Activated T-helper 17 cell treated with anti-CD3 and anti-CD28 coated beads, Interleukin-2, amount 50 U/mL, for 72 hours (primary cell): ENCODE measurements at places on chromosomes 4 and X.

GRCh38 chr4:15756361-15756861 lies 21.7 kb upstream of the CD38 start:
- peaks cover 37% of the 10 kb centered on the region for H3K4me1 ChIP-seq
- peak overlapping the region; percentile 65 for H3K4me3 ChIP-seq
- H3K27me3 ChIP-seq, result no peaks in the 10 kb centered on the region
- peak overlapping the region; percentile 65 for H3K27ac ChIP-seq

DNA sequence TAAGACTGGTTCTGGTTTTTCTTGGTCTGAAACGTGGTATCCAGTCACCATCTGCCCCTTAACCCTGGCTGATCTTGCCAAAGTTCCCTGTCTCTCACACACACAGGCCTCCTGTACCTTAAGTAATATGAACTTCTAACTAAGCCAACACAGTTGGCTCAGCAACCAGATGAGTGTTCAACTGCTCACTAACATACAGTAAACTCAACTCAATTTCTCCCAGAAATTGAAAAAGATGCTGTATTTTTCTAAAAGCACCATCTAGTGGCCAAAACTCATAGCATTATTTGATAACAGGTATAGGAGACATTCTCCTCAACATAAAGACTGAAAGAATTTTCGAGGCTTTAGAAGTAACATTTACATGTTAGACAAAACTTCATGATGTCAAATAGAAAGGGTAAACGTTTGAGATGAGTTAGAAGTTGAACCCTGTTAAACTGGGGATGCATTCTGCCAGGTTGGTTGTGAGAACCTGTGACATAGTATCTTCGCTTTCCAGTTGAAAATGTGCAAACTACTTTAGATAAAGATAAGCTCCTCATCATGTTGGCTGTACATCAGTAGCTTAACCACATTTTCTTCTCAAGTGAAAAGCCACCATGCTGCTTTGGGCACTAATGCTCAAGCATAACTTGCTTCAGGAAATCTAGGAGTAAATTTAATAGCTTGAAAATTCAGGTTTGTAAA lies 31.2 kb downstream of the CCNI start:
- H3K36me3 ChIP-seq, result peaks cover 54% of the 10 kb centered on the region
- peak; percentile 53 for ATAC-seq
- H3K27me3 ChIP-seq, result no peaks in the 10 kb centered on the region
- no peak overlapping the region for H3K27ac ChIP-seq
- no peak overlapping the region for H3K4me3 ChIP-seq

DNA sequence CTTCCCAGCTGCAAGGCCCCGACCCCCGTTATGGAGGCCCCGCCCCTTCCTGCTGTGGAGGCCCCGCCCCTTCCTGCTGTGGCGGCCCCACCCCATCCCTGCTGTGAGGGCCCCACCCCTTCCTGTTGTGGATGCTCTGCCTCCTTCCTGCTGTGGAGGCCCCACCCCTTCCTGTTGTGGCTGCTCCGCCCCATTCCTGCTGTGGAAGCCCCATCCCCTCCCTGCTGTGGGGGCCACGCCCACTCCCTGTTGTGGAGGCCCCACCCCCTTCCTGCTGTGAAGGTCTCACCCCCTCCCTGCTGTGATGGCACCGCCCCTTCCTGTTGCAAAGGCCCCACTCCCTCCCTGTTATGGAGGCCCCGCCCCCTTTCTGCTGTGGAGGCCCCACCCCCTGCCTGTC lies 104.9 kb upstream of the PSAPL1 start:
- peak; percentile 55 for ATAC-seq
- H3K4me3 ChIP-seq, result no peak overlapping the region
- no peaks in the 10 kb centered on the region for H3K36me3 ChIP-seq
- H3K27ac ChIP-seq, result no peak overlapping the region

GRCh38 chr4:80195441-80196140 lies 1.7 kb upstream of the PRDM8 start:
- peak; percentile 23 for ATAC-seq
- H3K27me3 ChIP-seq, result peaks cover 3% of the 10 kb centered on the region
- H3K4me1 ChIP-seq, result peaks cover 20% of the 10 kb centered on the region
- H3K27ac ChIP-seq, result no peak overlapping the region
- H3K4me3 ChIP-seq, result peak overlapping the region; percentile 91
- H3K36me3 ChIP-seq, result peaks cover 21% of the 10 kb centered on the region

DNA sequence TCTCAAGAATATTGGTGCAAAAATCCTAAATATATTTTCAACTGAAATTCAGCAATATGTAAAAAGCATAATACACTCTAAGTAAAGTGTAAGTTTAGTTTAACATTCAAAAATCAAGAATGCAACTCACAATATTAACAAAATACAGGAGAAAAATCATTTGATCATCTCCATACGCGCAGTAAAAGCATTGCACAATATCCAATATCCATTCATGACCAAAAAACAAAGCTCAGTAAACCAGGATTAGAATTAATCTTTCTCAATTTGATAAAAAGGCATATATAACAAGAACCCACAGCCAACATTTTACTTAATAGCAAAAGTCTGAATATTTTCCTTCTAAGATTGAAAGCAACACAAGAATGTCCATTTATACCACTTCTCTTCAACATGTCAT lies 48.3 kb upstream of the C4orf54 start:
- H3K36me3 ChIP-seq, result no peaks in the 10 kb centered on the region
- no peak overlapping the region for H3K27ac ChIP-seq
- ATAC-seq, result no peak
- H3K4me3 ChIP-seq, result no peak overlapping the region

GRCh38 chr4:120658772-120659171 lies 263.8 kb downstream of the PRDM5 start:
- no peak for ATAC-seq
- no peaks in the 10 kb centered on the region for H3K36me3 ChIP-seq
- no peak overlapping the region for H3K4me3 ChIP-seq
- no peaks in the 10 kb centered on the region for H3K4me1 ChIP-seq
- H3K27me3 ChIP-seq, result peaks cover 8% of the 10 kb centered on the region

GRCh38 chr4:2846172-2846571 lies 2.5 kb downstream of the ADD1 start:
- H3K36me3 ChIP-seq, result peaks cover 29% of the 10 kb centered on the region
- ATAC-seq, result peak; percentile 38
- H3K4me3 ChIP-seq, result peak overlapping the region; percentile 95
- peak overlapping the region; percentile 94 for H3K27ac ChIP-seq

DNA sequence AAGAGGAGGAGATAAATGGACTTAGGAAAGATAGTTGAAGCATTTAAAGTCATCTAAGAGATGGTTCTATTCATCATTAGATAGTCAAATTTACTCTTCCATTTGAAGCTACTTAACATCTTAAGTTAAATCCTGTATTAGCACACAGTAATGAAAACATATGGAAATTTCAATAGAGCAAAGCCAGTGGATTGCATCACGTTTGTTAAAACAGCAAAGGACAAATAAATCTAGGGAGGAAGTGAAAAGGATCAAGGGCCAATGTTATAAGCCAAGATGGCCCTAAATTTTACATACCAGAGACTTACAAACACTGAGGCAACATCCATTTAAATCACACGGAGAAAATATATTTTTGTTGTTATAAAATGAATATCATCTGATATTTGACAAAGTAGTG lies 602.8 kb downstream of the INPP4B start:
- peak overlapping the region; percentile 31 for H3K27ac ChIP-seq
- peaks cover 67% of the 10 kb centered on the region for H3K36me3 ChIP-seq
- no peak overlapping the region for H3K4me3 ChIP-seq
- no peaks in the 10 kb centered on the region for H3K27me3 ChIP-seq
- peaks cover 48% of the 10 kb centered on the region for H3K4me1 ChIP-seq

- H3K27ac ChIP-seq, result peak overlapping the region; percentile 92
- H3K27me3 ChIP-seq, result no peaks in the 10 kb centered on the region
- H3K4me1 ChIP-seq, result peaks cover 10% of the 10 kb centered on the region
- peak overlapping the region; percentile 94 for H3K4me3 ChIP-seq
These were observed 1.7 kb downstream of the DOCK11 start for GRCh38 chrX:118497180-118497818.

DNA sequence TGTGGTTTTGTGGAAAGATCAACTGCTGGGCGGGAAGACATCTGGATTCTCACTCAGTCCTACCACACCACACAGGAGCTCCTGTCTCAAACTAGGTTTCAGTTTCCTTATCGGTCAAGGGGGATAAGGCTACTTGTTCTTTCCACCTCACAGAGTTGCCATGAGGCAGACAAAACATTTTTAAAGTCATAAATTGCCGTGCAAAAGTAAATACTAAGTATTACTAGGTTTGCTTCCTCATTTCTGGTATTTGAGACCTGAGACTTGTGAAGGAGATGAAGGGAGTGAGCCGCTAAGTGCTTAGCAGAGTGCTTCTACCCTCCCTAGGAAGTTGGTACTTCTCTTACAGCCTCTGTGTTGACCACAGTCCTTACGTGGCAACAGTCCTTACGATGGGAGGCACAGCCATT lies 1.5 kb downstream of the LAP3 start:
- peak overlapping the region; percentile 93 for H3K27ac ChIP-seq
- no peaks in the 10 kb centered on the region for H3K27me3 ChIP-seq
- peak overlapping the region; percentile 94 for H3K4me3 ChIP-seq

GRCh38 chr4:13559413-13559812 lies 15.1 kb upstream of the NKX3-2 start:
- H3K4me1 ChIP-seq, result no peaks in the 10 kb centered on the region
- H3K27me3 ChIP-seq, result peaks cover 10% of the 10 kb centered on the region
- no peak for ATAC-seq
- no peak overlapping the region for H3K27ac ChIP-seq

GRCh38 chrX:77426811-77427210 lies 20.4 kb upstream of the FGF16 start:
- H3K27me3 ChIP-seq, result no peaks in the 10 kb centered on the region
- ATAC-seq, result no peak
- no peak overlapping the region for H3K27ac ChIP-seq
- H3K4me1 ChIP-seq, result no peaks in the 10 kb centered on the region
- no peak overlapping the region for H3K4me3 ChIP-seq
- H3K36me3 ChIP-seq, result no peaks in the 10 kb centered on the region

- peaks cover 93% of the 10 kb centered on the region for H3K4me1 ChIP-seq
- H3K36me3 ChIP-seq, result peaks cover 100% of the 10 kb centered on the region
- no peaks in the 10 kb centered on the region for H3K27me3 ChIP-seq
- H3K4me3 ChIP-seq, result peak overlapping the region; percentile 93
- no peak for ATAC-seq
These were observed 12.2 kb downstream of the WDR1 start for GRCh38 chr4:10104211-10104990.

GRCh38 chrX:52933976-52934703 lies 24.2 kb downstream of the FAM156A start:
- H3K27ac ChIP-seq, result peak overlapping the region; percentile 98
- no peaks in the 10 kb centered on the region for H3K27me3 ChIP-seq
- ATAC-seq, result no peak
- H3K4me1 ChIP-seq, result peaks cover 4% of the 10 kb centered on the region
- peak overlapping the region; percentile 89 for H3K4me3 ChIP-seq

DNA sequence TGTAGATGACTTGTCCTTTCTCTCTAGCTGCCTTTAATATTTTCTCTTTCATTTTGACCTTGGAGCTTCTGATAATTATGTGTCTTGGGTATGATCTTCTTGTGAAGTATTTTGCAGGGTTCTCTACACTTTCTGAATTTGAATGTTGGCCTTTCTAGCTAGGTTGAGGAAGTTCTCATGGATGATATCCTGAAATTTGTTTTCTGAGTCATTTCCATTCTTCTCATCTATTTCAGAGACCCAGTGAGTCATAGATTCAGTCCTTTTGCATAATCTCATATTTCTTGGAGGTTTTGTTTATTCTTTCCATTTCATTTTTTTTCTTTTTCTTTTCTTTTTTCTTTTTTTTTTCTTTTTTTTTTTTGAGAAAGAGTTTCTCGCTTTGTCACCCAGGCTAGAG lies 585.7 kb upstream of the PABPC4L start:
- no peaks in the 10 kb centered on the region for H3K36me3 ChIP-seq
- ATAC-seq, result no peak
- no peak overlapping the region for H3K4me3 ChIP-seq
- H3K27me3 ChIP-seq, result no peaks in the 10 kb centered on the region
- no peaks in the 10 kb centered on the region for H3K4me1 ChIP-seq

GRCh38 chrX:24877854-24878650 lies 137.7 kb downstream of the ARX start:
- no peak overlapping the region for H3K4me3 ChIP-seq
- no peak for ATAC-seq
- peaks cover 7% of the 10 kb centered on the region for H3K36me3 ChIP-seq
- no peaks in the 10 kb centered on the region for H3K4me1 ChIP-seq
- no peaks in the 10 kb centered on the region for H3K27me3 ChIP-seq

- no peak for ATAC-seq
- H3K4me3 ChIP-seq, result no peak overlapping the region
- no peaks in the 10 kb centered on the region for H3K27me3 ChIP-seq
These were observed 66.1 kb upstream of the KLHL13 start for GRCh38 chrX:118182681-118183080.

DNA sequence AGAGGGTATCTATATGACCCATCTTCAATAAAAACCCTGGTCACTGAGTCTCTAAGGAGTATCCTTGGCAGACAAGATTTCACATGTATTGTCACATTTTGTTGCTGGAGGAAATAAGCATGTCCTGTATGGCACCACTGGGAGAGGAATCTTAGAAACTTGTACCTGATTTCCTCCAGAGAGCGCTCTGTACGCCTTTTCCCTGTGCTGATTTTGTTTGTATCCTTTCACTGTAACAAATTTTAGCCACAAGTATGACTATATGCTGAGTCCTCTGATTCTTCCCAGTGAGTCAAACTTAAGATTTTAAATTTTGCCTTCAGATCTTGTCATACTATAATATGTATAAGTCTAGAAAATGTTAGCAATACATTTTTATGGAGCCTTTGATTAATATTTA lies 102.8 kb downstream of the ITIH6 start:
- H3K4me3 ChIP-seq, result no peak overlapping the region
- H3K27me3 ChIP-seq, result peaks cover 6% of the 10 kb centered on the region

- H3K4me1 ChIP-seq, result no peaks in the 10 kb centered on the region
- no peak overlapping the region for H3K4me3 ChIP-seq
- H3K27me3 ChIP-seq, result no peaks in the 10 kb centered on the region
- ATAC-seq, result no peak
These were observed 101.4 kb downstream of the WWC2 start for GRCh38 chr4:183200453-183200852.

GRCh38 chrX:112536544-112536943 lies 143.2 kb downstream of the LHFPL1 start:
- no peaks in the 10 kb centered on the region for H3K4me1 ChIP-seq
- H3K27ac ChIP-seq, result no peak overlapping the region
- H3K36me3 ChIP-seq, result no peaks in the 10 kb centered on the region
- ATAC-seq, result no peak
- H3K27me3 ChIP-seq, result no peaks in the 10 kb centered on the region

DNA sequence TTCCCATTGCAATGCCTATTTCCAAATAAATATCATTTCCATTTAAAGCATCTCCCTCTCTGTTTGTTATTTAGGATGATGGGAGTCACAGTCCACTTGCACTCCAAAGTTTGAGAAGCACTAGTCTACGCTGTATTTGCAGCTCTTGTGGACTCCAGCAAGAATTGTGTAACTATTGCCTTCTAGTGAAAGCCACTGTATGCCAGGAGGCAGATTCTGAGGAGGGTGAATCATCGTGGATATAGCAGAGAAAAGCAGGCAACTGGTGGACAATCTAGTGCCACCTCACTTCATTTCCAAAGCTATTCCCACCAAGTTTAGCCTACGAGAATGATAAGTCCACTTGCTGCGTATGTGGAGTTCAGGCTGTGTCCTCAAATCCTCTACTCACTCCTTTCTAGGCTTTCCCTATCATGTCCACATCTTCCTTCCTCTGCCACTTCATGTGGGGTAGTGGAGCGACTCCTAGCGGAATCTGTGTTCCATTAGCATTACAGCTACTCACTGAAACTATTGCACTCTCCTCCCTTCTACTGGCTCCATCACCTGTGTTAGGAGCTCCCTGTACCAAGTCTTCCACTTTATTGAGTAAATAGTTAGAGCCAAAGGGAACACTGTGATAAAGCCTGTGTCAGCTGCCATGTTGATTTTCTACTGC lies 501.8 kb upstream of the GALNT7 start:
- ATAC-seq, result no peak
- H3K36me3 ChIP-seq, result no peaks in the 10 kb centered on the region
- no peak overlapping the region for H3K4me3 ChIP-seq
- no peaks in the 10 kb centered on the region for H3K27me3 ChIP-seq
- no peak overlapping the region for H3K27ac ChIP-seq
- no peaks in the 10 kb centered on the region for H3K4me1 ChIP-seq
